ENCODE measurements at places on chromosomes 5 and 9.
A peak's percentile ranks its signal among the peaks of the same experiment; 100 is the strongest.

- no peak for DNase-seq
Measured at GRCh38 chr5:75885849-75886596, 168.8 kb upstream of the POC5 start.

- peak; percentile 99 for DNase-seq
Measured at GRCh38 chr5:148912714-148913398, 86.4 kb downstream of the ADRB2 start.

- no peak for DNase-seq
Measured at GRCh38 chr9:34242830-34243229, 64.0 kb downstream of the UBAP1 start.

DNA sequence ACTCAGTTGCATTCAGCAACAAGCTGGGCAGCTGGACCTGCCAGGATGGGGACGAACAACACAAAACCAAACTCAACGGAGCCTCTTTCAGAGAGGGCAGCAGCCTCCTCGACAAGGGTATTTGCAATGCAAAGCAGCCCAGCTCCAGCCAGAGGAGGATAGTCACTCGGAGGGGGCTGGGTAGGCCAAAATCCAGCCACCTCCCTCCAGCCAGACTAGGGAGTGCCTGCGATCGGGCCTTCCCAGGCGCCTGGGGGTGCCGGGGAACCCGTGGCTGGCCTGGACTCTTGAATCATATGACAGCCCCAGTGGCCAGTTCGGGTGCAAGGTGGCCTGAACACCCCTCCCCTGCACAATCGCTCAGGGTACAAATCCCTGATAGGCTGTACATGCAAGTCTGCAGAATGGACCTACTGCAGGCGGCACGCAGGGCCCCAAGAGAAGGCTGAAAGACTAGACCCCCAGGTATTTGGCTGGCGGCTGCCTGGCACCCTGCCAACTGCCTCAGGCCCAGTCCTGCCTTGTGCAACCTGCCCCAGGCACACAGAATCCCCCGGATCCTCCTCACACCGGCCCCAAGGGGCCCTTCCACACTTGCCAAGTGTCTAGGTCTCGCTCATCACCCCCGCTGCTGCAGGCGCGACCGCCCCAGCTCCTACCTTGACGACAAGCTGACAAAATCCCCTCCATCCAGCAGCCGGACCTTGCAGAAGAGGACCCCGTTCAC lies 1.3 kb downstream of the EEIG1 start:
- DNase-seq, result no peak

GRCh38 chr5:121285801-121286521 lies 565.7 kb upstream of the FTMT start:
- DNase-seq, result peak; percentile 53

GRCh38 chr5:174843263-174844250 lies 119.2 kb downstream of the MSX2 start:
- DNase-seq, result no peak

DNA sequence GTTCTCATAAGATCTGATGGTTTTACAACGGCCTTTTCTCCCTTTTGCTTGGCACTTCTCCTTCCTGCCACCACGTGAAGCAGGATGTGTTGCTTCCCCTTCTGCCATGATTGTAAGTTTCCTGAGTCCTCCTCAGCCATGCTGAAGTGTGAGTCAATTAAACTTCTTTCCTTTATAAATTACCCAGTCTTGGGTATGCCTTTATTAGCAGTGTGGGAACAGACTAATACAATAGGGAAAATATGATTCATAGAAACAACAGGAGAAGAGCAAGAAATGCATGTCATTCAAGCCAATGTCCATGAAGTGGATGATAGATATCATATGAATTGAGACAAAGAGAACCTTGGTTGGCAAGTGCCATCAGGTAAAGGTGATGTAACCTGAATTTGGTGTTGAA lies 128.3 kb upstream of the HAPLN1 start:
- DNase-seq, result no peak

- no peak for DNase-seq
Measured at GRCh38 chr9:125468646-125469045, 207.0 kb downstream of the GAPVD1 start.

- peak; percentile 59 for DNase-seq
Measured at GRCh38 chr9:114696814-114697544, 15.0 kb upstream of the TEX48 start.

DNA sequence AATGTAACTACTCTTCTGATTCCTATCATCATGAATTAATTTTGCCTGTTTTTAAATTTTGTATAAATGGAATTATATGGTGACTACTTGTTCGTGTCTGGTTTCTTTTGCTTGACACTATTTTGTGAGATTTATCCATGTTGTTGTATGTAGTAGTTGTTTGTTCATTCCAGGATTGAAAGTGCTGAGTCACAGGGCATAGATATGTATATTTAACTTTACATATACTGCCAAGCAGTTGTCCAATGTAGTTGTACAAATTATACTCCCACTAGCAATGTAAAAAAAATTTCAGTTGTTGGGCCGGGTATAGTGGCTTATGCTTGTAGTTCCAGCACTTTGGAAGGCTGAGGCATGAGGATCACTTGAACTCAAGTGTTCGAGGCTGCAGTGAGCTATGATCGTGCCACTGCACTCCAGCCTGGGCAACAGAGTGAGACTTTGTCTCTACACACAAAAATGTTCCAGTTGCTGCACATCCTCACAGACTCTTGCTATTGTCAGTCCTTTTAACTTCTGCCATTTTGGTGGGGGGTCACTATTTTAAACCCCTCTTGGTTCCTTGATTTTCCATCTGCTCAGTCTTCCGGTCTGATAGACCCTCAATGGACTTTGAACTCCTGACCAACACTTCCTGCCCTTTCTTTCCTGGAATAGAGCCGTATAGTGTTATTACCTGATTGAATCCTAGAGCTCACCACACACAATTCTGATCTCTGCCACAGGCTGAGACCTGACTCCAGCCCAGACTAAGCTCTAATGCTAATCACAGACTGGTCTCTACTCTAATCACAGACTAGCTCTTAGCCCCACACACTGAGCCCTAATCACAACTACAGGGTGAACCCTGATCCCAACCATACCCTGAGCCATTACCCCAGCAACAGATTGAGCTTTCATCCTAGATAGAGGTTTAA lies 69.3 kb upstream of the MELK start:
- DNase-seq, result no peak

GRCh38 chr5:4717446-4717845 lies 422.7 kb upstream of the ADAMTS16 start:
- DNase-seq, result no peak

DNA sequence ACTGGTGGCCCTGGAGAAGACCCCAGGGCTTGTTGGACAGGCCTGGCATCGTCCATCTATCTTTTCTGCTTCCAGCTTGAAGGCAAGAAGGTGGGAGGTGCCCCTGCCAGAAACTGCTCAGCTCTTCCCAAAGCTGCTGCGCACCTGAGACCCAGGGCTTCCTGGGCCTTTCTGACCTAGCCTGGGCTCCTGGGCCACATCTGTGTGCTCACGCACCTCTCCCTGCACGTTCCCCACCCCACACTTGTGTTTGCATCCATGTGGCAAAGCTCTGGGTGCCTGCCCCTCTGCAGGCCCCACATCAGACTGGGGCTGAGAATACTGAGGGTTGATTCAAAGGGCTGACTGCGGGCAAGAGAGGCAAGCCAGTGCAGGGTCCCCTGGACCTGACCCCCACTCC lies 63.4 kb downstream of the PFDN1 start:
- no peak for DNase-seq

- no peak for DNase-seq
Measured at GRCh38 chr5:173178369-173178910, 34.1 kb downstream of the BNIP1 start.

GRCh38 chr5:39518516-39518915 lies 93.7 kb upstream of the DAB2 start:
- peak; percentile 96 for DNase-seq

GRCh38 chr5:44246986-44247385 lies 142.2 kb downstream of the FGF10 start:
- DNase-seq, result peak; percentile 66

DNA sequence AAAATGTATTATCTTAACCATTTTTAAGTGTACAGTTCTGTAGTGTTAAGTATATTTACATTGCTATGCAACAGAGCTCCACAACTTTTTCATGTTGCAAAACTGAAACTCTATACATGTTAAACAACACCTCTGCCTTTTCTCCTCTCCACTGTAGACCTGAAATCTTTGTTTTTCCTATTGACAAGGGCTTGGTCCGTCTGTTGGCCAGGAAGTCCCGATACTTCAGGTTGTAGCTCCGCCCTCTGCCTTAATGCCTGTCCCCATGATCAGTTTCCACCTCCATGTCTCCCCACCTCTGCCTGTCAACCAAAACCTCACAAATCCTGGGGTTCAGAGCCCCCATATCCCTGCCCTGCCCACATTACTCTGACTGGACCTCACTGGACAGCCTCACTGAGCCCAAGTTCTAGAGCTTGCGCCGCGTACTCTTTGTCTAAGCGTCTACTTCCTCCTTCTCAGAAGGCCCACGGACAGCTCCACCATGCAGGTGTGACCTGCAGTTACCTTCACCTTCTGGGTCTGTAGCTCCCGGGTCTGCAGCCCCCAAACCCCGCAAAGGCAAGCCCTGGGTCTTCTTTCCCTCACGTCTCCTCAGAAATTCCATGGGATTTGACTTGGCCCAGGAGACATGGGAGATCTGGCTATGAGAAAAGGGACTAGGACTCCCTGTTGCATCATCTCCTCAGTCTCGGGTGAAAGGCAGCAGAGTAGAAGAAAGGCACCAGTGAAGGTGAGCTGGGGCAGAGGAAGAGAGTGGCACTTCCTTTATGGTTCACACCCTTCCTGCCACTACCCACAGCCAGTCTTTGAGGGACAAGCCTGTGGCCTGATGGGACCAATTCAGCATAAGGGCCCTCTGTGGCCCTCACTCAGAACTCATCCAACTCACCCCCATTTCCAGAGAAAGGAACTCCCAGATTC lies 8.0 kb downstream of the GLIPR2 start:
- DNase-seq, result no peak

Data from fibroblast of skin of right biceps (primary cell).